ENCODE measurements at places on chromosomes 5 and 9.

DNA sequence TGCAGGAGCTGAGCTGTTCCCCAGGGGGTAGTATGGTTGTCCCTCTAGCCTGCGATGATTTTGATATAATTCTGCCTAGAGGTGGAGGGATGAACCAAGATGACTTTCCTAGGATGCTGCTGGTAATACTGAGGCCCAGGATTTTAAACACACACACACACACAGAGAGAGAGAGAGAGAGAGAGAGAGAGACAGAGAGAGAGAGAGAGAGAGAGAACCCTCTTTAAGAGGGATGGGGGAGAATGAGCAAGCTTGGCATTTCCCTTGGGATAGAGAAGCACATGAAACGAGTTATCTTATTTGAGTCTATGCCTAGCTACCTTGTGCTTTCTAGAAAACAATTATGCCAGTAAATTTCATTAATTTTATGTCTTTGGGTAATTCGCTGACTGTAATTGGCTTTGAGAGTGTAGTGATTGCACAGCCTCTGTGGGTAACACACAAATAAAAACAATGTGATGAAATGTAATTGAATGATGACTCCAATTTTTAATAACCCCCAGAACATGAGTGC is 338.4 kb downstream of the ARHGEF28 start:
- no peak for DNase-seq

- no peak for DNase-seq
These were observed 5.5 kb upstream of the RNU6ATAC start for GRCh38 chr9:134169724-134170401.

GRCh38 chr5:53739111-53739510 is 178.7 kb downstream of the NDUFS4 start:
- DNase-seq, result no peak

DNA sequence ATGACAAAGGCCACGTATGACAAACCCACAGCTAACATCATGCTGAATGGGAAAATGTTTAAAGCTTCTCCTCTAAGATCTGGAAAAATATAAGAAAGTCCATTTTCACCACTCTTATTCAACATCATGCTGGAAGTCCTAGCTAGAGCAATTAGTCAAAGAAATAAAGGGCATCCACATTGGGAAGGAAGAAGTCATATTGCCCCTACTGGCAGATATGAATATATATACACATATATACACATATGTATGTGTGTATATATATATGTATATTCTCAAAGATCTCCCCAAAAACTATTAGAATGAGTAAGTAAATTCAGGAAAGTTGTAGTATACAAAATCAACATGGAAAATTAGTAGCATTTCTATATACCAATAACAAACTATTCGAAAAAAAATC is 17.1 kb downstream of the APBA1 start:
- DNase-seq, result no peak

DNA sequence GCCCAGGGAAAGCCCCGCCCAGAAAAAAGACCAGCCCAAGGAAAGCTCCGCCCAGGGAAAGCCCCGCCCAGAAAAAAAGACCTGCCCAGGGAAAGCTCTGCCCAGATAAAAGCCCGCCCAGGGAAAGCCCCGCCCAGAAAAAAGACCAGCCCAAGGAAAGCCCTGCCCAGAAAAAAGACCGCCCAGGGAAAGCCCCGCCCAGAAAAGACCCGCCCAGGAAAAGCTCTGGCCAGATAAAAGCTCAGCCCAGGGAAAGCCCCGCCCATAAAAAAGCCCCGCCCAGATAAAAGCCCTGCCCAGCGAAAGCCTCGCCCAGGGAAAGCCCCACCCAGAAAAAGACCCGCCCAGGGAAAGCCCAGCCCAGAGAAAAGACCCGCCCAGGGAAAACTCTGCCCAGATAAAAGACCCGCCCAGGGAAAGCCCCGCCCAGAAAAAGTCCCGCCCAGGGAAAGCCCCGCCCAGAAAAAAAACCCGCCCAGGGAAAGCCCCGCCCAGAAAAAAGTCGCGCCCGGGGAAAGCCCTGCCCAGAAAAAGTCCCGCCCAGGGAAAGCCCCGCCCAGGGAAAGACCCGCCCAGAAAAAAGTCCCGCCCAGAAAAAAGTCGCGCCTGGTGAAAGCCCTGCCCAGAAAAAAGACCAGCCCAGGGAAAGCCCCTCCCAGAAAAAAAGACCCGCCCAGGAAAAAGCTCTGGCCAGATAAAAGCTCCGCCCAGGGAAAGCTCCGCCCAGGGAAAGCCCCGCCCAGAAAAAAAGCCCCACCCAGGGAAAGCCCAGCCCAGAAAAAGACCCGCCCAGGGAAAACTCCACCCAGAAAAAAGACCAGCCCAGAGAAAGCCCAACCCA is 11.9 kb downstream of the GRIN1 start:
- peak; percentile 33 for DNase-seq

DNA sequence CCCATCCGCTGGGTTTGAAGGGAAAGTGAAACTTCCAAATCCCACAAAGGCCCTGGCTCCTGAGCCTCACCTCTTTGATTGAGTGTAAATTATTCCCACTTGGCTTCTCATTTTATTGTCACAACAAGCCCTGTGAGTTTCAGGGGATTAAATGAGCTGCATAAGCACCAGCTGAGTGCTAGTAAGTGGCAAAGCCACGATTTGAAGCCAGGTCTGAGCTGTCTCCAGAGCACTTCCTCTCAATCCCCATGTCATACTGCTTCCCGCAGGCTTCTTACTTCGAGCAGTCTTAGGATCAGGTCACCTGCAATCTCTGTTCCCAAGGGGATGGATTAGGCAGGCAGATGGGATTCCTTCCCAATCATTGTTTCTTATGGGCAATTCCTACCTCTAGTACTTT is 18.0 kb downstream of the RPS14 start:
- DNase-seq, result no peak

GRCh38 chr5:66989286-66989685 is 207.3 kb downstream of the CD180 start:
- no peak for DNase-seq

- no peak for DNase-seq
These were observed 102.2 kb upstream of the TUT7 start for GRCh38 chr9:86456416-86456815.

GRCh38 chr9:91825422-91825821 is 124.6 kb downstream of the ROR2 start:
- no peak for DNase-seq

- DNase-seq, result no peak
These were observed 1804.0 kb downstream of the MAT2B start for GRCh38 chr5:165309446-165309845.

DNA sequence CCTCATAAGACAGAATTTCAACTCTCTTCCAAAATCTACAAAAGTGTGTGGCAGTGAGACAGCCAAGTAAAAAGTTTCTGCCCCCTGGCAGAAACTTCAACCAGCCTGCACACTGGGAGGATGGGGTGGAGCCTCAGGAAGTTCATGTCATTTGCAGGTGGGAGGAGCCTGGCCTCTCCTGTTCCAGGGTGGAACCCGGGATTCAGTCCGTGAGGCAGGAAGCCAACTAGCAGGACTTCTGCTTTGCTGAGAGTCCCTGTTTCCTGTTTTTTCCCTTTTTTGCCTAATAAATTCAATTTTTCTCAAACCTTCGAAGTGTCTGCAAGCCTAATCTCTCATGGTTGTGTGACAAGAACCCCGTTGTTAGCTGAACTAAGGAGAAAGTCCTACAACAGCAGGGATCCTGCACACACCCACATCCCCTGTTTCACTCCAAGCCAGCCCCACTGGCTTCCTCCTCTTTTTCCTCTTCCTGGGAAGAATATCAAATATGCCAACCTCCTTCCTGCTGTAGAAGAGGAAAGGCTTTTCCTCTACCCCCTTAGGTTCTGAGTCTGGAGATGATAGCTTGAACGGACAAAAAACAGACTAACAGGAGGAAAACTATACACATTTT is 69.3 kb downstream of the ALDH7A1 start:
- no peak for DNase-seq

DNA sequence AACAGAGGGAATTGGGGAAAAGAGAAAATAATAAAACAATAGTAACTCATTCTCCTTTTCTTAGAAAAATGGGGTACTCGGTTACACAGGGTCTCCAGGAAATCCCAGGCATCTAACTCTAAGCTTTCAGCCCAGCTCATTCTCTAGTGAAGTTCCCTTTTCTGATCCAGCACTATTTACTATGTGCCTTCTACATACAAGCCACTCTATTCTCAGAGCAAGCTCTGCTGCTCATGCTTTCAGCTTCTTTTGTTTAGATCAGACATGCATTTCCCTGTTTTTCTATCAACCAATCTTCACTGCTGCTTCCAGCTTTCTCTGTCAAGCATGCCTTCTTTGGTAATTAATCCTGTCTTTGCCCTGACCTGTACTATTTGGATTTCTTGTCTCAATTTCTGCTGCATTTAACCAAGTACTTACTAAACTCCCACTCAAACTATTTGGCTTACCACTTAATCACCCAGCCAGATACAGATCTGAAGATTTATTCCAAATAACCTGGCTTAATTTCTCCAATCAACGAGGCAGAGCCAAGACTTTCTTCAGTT is 25.3 kb downstream of the OSMR start:
- no peak for DNase-seq

DNA sequence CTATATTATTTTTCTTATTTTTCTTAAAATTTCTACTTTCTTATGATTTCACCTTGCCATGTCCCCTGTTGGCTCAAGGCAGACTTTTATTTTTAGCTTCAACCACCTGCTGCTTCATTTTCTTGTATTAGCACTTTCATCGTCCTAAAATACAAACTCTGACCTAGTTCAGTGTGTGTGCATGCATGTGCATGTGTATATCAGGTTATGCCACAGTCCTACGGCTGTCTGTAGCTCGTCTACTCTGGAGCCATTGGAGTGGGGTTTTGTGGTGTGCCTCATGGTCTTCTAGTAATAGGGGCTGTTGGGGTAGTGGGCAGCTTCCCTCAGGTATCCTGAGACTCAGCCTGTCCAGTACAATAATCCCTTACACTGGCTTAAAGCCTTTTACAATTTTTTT is 13.4 kb upstream of the SPINK1 start:
- DNase-seq, result no peak

GRCh38 chr9:126532951-126533925 is 80.5 kb upstream of the LMX1B start:
- DNase-seq, result no peak

DNA sequence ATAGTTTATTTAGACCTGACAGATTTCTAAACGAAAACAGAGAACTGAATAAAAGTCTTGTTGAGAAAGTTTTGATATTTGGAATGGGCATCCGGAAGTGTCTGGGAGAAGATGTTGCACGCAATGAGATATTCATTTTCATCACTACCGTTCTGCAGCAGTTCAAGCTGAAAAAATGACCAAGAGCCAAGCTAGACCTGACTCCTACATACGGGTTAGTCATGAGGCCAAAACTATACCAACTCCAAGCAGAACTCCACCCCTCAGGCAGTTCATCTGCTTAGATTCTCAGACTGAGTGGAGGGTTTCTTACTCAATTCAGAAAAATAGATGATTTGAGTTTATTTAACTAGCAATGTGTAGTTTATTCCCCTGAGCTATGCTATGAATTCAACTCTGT is 95.4 kb upstream of the ANXA1 start:
- DNase-seq, result no peak

- DNase-seq, result no peak
These were observed 41.5 kb downstream of the C5orf22 start for GRCh38 chr5:31573494-31574142.

- no peak for DNase-seq
These were observed 674.1 kb downstream of the NR2F1-AS1 start for GRCh38 chr5:92906798-92907376.

DNA sequence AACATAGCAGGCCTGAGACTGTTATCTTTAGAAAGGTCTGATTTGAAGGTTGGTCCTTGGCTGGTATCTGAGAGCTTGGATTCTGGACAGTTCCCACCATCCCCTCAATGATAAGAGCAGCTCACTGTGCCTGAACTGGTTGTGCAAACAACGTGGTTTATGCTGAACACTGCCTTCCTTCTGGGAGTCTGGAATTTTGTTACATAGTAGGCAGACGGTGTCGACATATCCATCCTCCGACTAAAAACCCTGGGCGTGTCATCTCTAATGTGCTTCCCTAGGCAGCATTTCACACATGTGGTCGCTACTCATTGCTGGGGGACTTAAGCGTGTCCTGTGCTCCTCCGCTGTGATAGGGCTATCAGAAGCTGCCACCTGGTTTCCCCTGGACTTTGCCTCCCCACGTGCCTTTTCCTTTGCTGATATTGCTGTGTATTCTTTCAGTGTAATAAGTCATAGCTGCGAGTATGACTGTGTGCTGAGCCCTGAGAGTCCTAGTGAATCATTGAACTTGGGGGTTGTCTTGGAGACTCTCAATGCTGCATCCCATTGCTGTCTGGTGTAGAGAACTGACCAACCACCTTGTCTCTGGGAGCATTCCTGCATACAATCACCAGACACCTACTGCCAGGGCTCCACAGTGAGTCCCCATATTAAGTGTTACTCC is 119.1 kb upstream of the TBC1D2 start:
- DNase-seq, result no peak

GRCh38 chr5:126924331-126925033 is 105.9 kb downstream of the MARCHF3 start:
- DNase-seq, result no peak

- DNase-seq, result no peak
These were observed 138.0 kb downstream of the PIK3R1 start for GRCh38 chr5:68353605-68354004.

- DNase-seq, result no peak
These were observed 184.0 kb upstream of the NR4A3 start for GRCh38 chr9:99637641-99638040.

- DNase-seq, result no peak
These were observed 1.6 kb downstream of the WNK2 start for GRCh38 chr9:93185266-93186214.

DNA sequence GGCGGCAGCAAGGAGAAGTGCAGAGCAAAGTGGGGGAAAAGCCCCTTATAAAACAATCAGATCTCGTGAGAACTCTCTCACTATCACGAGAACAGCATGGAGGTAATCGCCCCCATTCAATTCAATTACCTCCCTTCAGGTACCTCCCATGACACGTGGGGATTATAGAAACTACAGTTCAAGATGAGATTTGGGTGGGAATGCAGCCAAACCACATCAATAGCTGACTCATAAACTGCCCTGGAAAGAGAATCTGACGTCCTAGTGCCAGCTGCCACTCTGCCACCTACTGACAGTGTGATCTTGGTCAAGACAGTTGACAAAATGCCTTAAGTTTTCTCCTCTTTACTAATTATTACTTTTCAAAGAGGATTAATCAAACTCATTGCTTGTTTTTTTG is 128.3 kb downstream of the GPBP1 start:
- peak; percentile 11 for DNase-seq

GRCh38 chr5:99141534-99142128 is 212.8 kb upstream of the CHD1 start:
- no peak for DNase-seq

GRCh38 chr9:6675268-6675667 is 29.7 kb upstream of the GLDC start:
- DNase-seq, result no peak

DNA sequence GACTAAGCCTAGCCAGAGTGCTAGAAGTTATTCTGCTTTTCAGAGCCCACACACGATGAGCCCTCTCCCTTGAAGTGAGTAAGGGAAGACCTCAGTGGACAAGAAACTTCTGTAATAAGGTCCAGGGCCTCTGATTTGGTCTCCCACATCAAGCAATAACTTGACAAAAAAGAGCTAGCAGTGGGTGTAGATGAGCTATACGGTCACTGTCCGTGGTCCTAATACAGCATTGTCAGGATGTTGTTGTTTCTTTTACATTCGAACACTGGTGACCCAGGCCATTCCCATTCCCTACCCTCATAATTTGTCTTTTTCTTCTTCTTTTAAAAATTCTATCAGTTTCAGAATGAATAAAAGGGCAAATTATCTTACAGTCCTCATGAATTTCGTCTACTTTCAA is 5.2 kb downstream of the PCSK1 start:
- no peak for DNase-seq
